HuH-7 (cell line): ENCODE measurements at places on chromosomes 13 and 19.

GRCh38 chr19:35476149-35476548 lies 14.1 kb downstream of the KRTDAP start:
- DNase-seq = no peak

DNA sequence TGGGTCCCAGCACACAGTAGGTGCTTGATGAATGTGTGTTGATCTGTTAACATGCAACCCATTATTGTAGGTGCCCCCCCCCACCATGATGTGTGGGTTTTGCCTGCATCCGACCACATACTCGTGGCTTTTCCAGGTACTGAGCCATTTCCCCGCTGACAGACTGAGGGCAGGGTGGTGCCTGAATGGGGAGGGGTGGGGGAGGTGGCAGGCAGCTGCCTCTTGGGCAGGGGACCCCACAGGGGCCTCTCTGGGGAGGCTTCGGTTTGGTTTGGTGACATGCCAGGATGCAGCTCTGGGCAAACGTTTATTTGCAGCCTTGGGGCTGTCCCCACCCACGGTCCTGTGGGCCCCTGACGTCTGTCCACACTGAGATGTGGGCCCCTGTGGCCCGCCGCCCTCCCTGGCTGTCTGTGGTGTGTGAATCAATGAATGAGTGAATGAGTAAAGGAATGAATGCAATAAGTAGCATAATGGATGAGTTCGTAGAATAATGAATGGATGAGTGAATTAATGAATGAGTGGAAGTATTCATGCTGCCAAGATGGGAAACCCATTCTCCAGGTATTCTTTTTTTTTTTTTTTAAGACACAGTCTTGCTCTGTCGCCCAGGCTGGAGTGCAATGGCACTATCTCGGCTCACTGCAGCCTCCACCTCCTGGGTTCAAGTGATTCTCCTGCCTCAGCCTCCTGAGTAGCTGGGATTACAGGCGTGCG lies 9.0 kb upstream of the JUND start:
- no peak for DNase-seq

DNA sequence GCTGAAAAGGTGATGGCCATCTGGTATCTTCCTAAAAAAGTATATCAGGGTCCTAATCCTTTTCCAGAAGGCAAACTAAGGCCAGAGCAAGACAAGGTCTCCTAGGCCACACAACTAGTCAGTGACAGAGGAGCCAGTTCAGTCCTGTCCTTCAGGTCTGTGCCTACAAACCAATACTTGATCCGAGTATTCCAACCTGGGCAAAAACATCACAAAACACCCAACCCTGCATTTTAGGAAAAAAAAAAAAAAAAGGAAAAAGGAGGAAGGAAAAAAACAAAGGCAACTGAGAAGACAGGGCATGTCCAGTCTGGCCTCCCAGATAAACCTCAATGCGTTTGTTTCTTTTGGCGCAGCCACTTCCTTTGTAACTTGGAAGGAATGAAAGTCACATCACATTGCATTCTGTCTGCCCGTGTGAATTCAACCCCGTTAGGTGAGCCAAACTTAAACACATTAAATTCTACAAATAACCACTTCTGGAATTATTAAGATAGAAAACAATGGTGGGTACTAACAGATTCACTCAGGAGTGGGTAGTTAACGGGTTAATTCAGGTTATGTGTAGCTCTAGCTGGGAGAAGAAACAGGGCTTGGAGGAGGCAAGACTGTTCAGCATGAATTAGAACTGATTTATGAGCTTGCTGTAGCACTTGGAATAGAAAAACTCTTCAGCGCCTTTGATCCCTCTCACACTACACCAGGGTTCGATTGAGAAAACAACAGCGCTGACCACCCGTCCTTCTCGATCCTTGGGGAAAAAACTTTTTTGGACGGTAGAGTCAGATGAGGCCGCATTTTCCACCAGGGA lies 43.0 kb upstream of the HNRNPA1L2 start:
- DNase-seq = no peak

GRCh38 chr19:4647676-4648644 lies 8.6 kb downstream of the TNFAIP8L1 start:
- DNase-seq = no peak

- DNase-seq = no peak
Measured at GRCh38 chr13:114087430-114087829, 45.0 kb downstream of the RASA3 start.

- no peak for DNase-seq
Measured at GRCh38 chr19:14632286-14632685, 42.4 kb downstream of the ADGRE3 start.

GRCh38 chr19:13150931-13151604 lies 857 bp downstream of the IER2 start:
- DNase-seq = no peak

DNA sequence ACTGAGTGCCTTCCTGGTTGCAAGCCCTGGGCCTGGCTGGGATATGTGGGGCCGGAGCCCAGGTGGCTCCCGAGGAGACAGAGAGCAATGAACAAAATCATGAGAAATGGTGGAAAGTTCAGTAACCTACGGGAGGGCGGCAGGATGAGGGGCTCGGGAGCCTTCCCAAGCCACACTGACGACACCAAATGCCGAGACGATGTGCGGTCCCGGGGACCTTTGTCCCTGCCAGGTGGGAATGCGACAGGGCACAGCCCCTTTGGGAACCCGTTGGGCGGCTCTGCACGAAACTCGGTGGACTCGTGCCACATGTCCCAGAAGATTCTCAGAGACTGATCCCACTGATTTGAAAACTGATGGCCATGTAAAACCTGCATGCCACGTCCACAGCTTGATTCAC lies 11.7 kb upstream of the ZNF14 start:
- no peak for DNase-seq

- DNase-seq = no peak
Measured at GRCh38 chr19:36222503-36222902, 7.6 kb downstream of the ZNF146 start.

- no peak for DNase-seq
Measured at GRCh38 chr13:95677564-95678266, 776 bp downstream of the DNAJC3 start.

GRCh38 chr19:647566-648284 lies 8.0 kb downstream of the FGF22 start:
- no peak for DNase-seq

DNA sequence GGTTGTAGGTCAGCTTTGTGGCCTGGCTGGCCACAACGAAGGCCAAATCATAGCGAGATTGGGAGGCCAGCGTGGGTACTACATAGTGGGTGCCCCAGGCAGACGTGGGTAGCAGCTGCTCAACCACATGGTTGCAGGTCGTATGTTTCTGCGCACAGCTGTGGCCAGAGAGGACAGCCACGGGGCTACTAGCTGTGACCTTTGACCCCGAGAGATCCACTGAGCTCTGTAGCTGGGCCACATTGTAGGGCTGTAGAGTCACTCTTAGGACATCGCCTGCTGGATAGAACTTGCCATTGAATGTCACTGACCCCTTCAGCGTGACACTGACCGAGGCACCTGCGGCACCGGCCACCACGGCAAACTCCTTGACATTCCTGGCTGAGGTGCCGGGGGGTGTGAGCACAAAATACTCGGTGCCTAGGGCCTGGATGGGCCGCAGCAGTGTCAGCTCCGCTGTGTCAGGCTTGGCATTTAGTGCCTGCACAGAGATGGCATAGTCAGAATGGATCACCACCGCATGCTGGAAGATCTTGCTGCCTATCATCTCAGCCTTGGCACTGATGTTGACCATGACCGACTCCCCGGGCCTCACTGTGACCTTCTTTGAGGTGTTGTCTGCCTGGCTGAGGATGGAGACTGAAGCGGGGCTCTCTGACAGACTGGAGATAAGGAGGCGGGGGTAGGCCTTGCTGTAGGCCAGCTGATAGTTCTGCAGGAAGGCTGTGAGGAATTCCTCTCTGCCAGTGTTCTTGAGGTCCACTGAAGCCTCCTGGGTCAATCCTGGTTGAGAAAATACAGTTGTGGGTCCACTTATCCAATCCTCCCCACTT lies 6.7 kb downstream of the FCGBP start:
- DNase-seq = no peak

DNA sequence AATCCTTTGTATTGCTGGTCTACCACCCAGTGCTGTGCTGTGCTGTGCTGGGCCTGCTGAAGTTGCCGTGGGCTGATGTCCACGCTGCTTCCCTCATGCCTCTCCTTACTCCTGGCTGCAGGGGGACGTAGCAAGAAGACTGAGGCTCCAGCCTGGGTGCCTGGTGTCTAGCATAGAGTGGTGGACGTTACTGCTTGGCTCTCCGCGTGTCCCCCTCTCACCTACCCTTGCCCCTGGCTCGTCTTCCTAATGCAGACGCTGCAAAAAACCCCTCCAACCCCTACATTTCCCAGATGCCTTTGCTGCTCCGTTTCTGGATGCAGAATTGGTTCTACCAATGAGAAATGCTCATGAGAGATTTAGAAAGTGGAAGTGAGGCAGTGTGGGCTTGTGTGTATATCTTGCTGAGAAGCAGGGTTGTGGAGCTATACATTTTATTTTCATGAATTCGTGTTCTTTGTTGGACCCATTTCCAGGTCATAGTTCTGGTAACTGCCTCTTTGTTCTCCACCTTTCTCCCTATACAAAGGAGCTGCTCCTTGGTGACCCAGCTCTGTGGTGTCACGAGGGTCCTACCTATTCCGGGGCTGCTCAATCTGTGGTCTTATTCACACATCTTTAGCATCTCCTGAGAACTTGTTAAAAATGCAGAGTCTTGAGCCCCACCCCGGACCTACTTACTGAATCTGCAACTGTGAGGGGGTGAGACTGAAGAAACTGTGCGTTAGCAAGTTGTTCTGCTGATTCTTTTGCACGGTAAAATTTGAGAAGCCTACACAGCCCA lies 7.9 kb upstream of the DENND1C start:
- DNase-seq = no peak
